ENCODE measurements at places on chromosomes 2 and 18.

GRCh38 chr18:49970319-49970718 lies 157.0 kb upstream of the ACAA2 start:
- DNase-seq, result no peak

GRCh38 chr2:229572507-229573271 lies 141.7 kb downstream of the DNER start:
- DNase-seq, result no peak

DNA sequence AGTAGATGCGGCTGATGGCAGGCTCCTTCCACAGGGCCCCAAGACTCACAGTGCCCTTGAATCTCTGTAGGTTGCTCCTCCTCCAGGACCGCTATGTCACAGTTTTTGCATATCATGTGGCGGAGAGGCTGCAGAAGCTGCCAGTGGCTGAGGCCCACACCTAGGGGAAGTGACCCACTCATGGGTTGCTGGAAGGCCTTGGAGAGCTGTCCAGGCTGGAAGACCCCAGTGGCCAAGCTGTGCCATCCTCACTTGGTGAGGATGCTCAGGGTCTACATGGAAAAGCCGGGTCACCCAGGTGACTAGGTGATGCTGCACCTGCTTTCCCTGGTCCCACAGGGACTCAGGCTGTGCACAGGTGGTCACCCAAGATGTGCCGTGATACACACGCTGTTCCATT lies 90.6 kb downstream of the SEPTIN10 start:
- DNase-seq, result no peak

DNA sequence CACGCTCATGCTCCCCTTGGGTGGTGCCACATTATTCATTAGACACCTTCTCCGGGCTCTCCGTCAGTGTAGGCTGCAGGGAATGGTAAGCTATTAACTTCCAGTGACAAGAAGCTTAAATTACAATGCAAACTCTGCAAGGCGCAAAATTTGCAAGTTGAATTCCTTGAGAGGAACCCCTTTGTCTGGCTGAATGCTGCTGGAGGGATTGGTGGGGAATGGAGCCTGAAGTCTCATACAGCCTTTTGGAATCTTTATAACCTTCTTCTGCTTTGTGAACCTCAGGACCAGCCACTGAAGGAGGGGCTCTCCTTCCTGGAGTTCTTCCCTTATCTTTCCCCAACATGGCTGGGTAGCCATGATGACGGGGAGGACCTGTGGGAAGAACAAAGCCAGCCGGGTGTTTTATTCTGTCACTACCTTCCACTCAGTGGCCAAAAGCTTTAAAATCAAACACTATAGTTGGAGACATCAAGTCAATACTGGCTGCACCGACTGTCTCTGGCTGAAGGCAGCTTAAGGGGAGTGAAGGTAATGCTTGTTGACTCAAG lies 220.9 kb upstream of the EPHA4 start:
- DNase-seq, result no peak

DNA sequence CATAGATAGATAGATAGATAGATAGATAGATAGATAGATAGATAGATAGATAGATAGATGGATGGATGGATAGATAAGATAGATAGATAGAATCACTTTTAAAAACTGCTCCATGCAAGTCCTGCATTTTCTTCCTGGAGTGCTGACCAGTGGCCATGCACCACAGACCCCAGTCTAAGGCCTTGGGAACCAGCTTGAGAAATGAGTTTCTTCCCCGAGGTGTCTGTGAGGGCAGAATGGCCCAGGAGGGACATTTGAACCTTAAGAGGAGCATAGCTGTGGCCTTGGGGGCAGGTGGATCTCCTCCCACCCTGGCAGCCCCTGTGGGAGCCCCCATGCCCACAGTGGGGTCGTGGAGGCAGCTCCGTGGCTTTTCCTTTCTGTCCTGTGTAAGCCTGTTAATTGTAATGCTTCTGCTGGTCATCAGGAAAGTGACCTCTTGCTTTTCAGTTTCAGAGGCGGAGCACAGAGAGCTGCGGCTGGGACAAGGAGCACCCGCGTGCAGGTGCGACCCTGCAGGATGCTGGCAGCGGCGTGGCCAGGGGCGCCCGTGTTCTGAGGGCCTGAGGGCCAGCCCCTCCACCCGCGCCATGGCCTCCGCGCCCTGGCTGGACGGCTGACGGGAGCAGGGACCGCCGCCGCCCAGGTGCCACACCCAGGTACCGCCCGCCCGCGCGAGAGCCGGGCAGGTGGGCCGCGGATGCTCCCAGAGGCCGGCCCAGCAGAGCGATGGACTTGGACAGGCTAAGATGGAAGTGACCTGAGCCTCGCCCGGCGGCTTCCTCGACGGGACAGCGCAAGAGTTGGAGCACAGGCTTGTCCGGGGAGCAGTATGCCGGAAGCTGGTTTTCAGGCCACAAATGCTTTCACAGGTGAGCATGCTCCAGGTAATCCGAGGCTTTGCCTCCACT lies 168.6 kb downstream of the LDLRAD4 start:
- no peak for DNase-seq

- DNase-seq, result no peak
Observed at GRCh38 chr2:26541401-26542193, 63.7 kb upstream of the OTOF start.

GRCh38 chr18:77763530-77764145 lies 514.0 kb downstream of the GALR1 start:
- no peak for DNase-seq

DNA sequence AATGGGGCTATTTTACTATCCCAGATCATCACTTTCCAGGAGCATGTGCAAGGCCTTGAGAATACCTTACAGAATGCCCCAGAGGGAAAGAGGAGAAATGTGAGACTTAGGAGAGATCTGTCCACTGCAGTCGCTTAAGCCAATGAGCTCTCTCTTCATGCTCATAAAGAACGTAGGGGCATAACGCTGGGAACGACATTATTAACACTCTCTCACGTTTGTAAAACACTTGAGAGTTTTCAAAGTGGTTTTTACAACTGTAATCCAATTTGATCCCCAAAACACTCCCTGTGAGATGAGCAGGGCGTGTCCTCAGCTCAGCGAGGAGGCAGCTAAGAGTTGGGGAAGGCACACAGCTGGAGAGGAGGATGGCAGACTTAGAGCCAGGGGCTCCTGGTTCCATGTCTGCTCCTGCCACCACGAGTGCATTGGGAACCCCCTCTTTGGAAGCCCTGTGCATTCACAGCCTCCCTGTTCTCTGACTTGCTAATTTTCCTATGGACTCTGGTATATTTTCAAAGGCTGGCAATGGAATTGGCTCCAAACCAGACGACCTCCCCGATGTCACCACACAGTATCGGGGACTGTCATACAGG lies 97.4 kb downstream of the PLB1 start:
- no peak for DNase-seq

GRCh38 chr2:43169099-43169945 lies 57.1 kb downstream of the ZFP36L2 start:
- no peak for DNase-seq

All from right hindlimb (tissue), 1 donor.